ENCODE measurements at places on chromosomes 3 and 15.

GRCh38 chr15:55800216-55800615 lies 57.3 kb upstream of the PRTG start:
- DNase-seq = no peak

GRCh38 chr3:10740954-10741353 lies 75.1 kb upstream of the SLC6A11 start:
- DNase-seq = no peak

DNA sequence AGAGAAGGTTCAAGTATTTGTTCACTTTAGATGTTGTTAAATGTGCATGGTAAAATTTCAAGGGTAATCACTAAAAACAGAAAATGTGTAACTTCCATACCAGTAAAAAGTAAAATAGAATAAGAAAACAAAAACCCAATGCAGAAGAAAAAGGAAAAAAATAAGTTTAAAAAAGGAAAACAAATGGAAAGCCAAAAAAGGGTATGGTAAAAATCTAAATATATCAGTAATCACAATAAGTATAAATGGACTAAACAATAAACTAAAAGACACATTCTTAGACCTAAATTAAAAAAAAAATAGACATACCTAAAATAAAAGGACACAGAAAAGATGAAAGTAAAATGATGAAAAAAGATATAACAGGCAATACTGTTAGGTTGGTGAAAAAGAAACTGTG lies 9.5 kb upstream of the CLN6 start:
- no peak for DNase-seq

DNA sequence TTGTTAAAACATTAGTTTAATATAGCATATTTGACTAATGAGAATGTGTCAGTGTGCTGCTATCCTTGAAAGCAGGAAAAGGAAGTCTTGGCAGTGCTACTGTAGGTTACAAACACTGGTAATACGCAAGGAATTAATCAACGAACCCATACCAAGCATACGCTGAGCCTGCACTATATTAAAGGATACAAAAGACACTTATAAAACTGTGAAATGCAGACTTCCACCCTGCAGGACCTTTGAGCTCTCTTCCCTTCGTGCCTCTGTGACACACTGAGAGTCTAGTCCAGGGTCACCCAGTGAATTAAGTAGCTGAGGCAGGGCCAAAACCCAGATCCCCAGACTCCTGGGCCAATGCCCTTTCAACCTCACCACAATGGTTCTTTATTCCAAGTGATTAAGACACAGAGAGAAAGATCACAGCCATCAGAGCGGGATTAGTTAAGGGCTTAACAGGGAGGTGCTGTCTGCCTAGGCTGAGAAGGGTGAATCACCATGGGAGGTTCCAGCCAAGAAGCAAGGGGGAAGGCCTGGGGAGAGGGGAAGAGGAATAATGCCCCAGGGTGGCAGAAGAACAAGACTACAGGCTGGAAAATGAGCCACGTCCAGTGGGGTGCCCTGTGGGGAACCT lies 6.8 kb downstream of the ANXA2 start:
- DNase-seq = no peak

- no peak for DNase-seq
Observed at GRCh38 chr3:81580355-81580754, 181.1 kb downstream of the GBE1 start.

All from CD4-positive, alpha-beta T cell treated with Interleukin-17A for 4 hours (primary cell).